ENCODE measurements at places on chromosomes 7 and 10.

DNA sequence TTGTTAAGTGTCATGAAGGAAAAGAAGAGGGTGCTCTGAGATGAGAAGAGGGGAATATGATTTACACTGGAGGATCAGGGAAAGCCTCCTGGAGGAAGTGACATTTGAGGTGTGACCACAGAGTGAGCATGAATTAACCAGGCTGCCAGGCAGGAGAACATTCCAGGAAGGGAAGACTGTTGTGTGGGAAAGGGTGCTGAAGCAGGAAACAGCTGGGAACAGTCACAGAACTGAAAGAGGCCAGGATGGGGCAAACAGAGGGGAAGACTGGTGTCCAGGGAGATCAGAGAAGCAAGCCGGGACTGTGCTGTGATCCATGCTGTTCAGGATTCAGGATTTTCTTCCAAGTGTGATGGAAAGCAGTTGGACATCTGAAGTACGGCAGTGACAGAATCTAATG lies 14.9 kb downstream of the HIPK2 start:
- no peaks in the 10 kb centered on the region for H3K4me1 ChIP-seq
- no peak overlapping the region for H3K4me3 ChIP-seq
- no peak overlapping the region for H3K27ac ChIP-seq
- H3K27me3 ChIP-seq = no peaks in the 10 kb centered on the region
- no peaks in the 10 kb centered on the region for H3K36me3 ChIP-seq
- no peak for DNase-seq

GRCh38 chr10:87656431-87657072 lies 3.1 kb upstream of the PAPSS2 start:
- no peaks in the 10 kb centered on the region for H3K27me3 ChIP-seq
- no peaks in the 10 kb centered on the region for H3K36me3 ChIP-seq
- H3K4me1 ChIP-seq = no peaks in the 10 kb centered on the region
- H3K27ac ChIP-seq = no peak overlapping the region

DNA sequence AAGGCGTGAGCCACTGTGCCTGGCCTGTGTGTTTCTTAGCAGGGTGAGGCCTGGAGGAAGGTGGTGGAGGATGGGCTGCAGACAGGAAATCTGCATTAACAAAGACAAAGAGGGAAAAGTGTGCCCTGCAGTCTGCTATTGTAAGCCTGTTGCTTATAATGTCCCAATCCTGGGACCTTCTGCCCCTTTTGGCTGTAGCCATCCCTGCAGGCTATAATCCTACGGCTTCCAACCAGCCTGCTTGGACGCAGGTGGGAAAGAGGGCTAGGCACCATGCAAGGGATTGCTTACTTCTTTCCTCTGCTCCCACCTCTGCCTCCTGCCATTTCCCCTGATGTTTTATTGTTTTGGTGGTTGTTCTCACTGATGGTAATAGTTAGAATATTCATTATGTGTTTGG lies 434.3 kb downstream of the PLXNA4 start:
- no peak for DNase-seq
- peak overlapping the region; percentile 63 for H3K27ac ChIP-seq
- peaks cover 24% of the 10 kb centered on the region for H3K4me1 ChIP-seq
- no peak overlapping the region for H3K4me3 ChIP-seq

DNA sequence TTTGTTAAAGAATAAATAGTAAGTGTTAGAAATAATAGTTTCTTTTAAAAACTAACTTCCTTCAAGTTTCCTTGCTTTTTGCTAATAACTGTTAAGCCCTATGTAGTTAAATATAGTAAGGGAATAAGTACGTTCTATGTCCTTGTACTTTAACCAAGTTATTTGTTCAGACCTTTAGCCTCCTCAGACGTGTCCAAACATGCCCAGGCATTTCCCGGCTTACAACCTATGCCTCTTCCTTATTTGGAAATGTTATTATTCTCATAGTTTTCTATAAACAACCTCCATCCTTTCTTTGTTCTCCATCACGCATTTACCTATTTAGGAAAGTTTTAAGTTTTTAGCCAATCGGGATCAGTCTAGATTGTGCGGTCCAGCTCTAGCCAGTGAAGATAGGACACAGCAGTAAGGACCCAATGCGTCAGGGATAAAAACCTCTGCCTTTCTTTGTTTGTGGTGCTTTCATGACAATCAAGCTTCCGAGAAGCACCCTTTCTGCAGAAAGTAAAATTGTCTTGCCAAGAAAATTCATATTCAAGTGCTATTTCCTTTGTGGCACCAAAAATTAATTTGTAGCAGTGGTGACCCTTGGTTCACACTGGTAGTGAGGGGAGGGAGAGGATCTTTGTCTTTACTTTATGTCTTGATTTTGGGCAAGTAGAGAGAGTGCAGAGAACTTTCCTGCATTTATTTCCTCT lies 851.3 kb upstream of the POM121L12 start:
- no peak overlapping the region for H3K27ac ChIP-seq
- H3K4me1 ChIP-seq = no peaks in the 10 kb centered on the region
- H3K4me3 ChIP-seq = no peak overlapping the region
- DNase-seq = no peak
- no peaks in the 10 kb centered on the region for H3K36me3 ChIP-seq

DNA sequence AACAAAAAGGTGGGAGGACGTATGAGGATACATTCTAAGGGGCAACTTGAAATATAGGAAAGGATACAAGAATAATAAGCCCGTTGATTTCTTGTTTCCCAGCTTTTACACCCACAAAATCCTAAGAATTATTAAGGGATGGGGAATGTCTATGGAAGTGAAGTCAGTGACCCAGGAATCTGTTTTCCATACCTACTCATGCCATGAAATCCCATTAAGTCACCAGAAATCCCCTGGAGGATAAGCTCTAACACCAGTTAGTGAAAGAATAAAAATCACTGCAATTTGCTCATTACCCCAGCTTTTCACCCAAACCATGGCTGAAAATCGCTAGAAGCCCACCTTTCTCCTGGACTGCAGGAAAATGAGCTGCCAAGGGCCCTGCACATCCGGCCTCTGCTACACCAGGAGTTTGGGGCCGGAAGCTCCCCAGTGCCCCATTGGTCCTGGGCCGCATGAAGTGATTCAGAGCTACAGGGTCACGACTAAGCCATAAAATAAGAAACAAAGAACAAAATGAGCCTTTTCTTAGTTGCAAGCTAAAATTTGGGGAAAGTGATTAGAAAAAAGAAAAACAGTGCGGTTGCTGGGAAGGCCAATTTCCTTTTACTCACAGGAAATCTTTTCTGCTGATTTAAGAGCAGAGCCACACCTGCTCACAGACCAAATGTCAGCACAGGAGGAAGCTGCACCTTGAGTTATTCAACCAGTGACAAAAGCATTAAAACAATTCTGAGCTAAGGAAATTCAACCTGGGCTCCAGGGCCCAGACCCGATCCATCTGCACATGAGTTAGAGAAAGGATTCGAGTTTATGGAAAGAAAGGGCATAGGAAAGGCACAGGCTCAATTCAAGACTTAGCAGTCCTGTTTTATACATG lies 40.3 kb downstream of the HIPK2 start:
- peak overlapping the region; percentile 82 for H3K27ac ChIP-seq
- no peak overlapping the region for H3K4me3 ChIP-seq
- H3K36me3 ChIP-seq = no peaks in the 10 kb centered on the region

- no peaks in the 10 kb centered on the region for H3K27me3 ChIP-seq
- H3K4me1 ChIP-seq = no peaks in the 10 kb centered on the region
- no peak for DNase-seq
- H3K27ac ChIP-seq = no peak overlapping the region
These were observed 739.5 kb downstream of the SORCS1 start for GRCh38 chr10:106424981-106425380.

GRCh38 chr10:59000162-59000825 lies 176.1 kb upstream of the PHYHIPL start:
- H3K36me3 ChIP-seq = no peaks in the 10 kb centered on the region
- no peaks in the 10 kb centered on the region for H3K27me3 ChIP-seq
- peak overlapping the region; percentile 32 for H3K4me3 ChIP-seq
- peaks cover 30% of the 10 kb centered on the region for H3K4me1 ChIP-seq
- peak overlapping the region; percentile 84 for H3K27ac ChIP-seq

GRCh38 chr10:22779331-22780019 lies 65.1 kb upstream of the PIP4K2A start:
- H3K4me1 ChIP-seq = no peaks in the 10 kb centered on the region
- H3K4me3 ChIP-seq = no peak overlapping the region
- no peaks in the 10 kb centered on the region for H3K27me3 ChIP-seq
- no peaks in the 10 kb centered on the region for H3K36me3 ChIP-seq
- no peak for DNase-seq

DNA sequence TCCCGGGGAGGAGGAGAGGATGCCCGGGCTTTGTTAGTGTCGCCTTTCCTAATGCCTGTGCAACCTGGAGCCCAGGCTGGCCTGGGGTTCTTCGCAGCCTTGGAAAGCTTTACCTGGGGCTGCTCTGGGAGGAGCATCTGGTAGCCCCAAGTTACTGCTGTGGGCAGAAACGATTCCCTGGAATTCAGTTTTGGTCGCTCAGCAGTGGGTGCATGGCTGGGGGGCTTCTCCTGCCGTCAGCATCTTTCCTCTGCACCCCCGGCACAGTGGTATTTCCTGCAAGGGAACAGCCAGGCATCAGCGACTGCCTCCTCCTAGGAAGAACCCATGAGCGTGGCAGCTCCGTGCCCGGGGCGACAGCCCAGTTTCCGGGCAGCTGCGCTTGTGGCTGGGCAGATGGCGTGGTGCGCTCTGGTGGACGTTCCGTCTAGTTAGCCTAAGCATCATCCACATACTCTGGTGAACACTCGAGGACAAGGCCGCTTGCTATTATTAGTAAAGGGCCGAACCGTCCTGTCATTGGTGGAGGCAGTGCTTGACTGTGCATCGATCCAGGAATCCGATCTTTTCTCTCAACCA lies 107.0 kb upstream of the BTBD16 start:
- peak overlapping the region; percentile 61 for H3K4me3 ChIP-seq
- H3K36me3 ChIP-seq = no peaks in the 10 kb centered on the region
- H3K27ac ChIP-seq = no peak overlapping the region
- no peak for DNase-seq

GRCh38 chr10:71891437-71891836 lies 40.4 kb upstream of the PSAP start:
- H3K4me3 ChIP-seq = no peak overlapping the region
- no peak overlapping the region for H3K27ac ChIP-seq
- H3K36me3 ChIP-seq = no peaks in the 10 kb centered on the region
- H3K4me1 ChIP-seq = no peaks in the 10 kb centered on the region
- no peak for DNase-seq

GRCh38 chr7:86981127-86981526 lies 78.3 kb downstream of the ELAPOR2 start:
- no peak overlapping the region for H3K4me3 ChIP-seq
- DNase-seq = no peak
- H3K36me3 ChIP-seq = no peaks in the 10 kb centered on the region
- H3K4me1 ChIP-seq = no peaks in the 10 kb centered on the region
- no peaks in the 10 kb centered on the region for H3K27me3 ChIP-seq

GRCh38 chr10:17510242-17510908 lies 56.0 kb upstream of the ST8SIA6 start:
- H3K36me3 ChIP-seq = no peaks in the 10 kb centered on the region
- no peak overlapping the region for H3K4me3 ChIP-seq
- no peaks in the 10 kb centered on the region for H3K4me1 ChIP-seq

- no peak for DNase-seq
- peaks cover 3% of the 10 kb centered on the region for H3K36me3 ChIP-seq
- H3K27ac ChIP-seq = no peak overlapping the region
- H3K4me3 ChIP-seq = no peak overlapping the region
These were observed 24.7 kb downstream of the FAM3C start for GRCh38 chr7:121371367-121371766.

DNA sequence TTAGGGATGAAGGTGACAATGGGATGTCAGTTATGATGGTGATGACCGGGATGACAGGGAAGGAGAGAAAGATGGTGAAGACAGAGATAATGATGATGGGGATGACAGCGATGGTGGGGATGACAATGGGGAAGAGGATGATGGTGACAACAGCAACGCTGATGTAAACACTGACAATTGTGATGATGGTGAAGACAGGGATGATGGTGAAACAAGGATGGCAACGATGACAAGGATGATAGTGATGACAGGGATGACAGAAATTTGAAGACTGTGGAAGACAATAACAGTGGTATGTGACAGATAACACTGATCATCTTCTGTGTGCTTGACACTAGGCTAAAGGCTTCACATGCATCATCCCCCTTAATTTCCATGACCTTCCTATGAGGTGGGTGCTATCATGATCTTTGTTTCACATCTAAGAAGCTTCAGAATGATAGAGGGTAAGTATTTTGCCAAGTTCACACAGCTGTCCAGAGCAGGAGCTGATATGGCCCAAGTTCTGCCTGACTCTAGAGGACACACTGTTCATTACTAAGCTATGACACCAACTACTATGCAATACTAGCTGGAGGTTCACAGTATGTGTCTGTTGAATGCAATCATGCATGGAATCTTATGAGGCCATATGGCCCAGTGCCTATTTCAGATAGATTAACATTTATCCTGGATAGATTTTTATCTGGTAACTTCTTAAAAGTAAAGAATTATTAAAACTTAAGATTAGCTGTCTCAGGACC lies 105.6 kb downstream of the RNLS start:
- no peak overlapping the region for H3K4me3 ChIP-seq
- no peaks in the 10 kb centered on the region for H3K4me1 ChIP-seq
- H3K27ac ChIP-seq = no peak overlapping the region
- H3K36me3 ChIP-seq = no peaks in the 10 kb centered on the region
- DNase-seq = no peak
- no peaks in the 10 kb centered on the region for H3K27me3 ChIP-seq

Data from ascending aorta (tissue), 2 donors.